Activated T-helper 1 cell treated with anti-CD3 and anti-CD28 coated beads, Interleukin-12 subunit alpha, Interleukin-12 subunit beta, Interleukin-2, Interleukin-4 antibody, amounts not matched to agents 30 ng/mL and 10 ng/mL and 1 ng/mL, durations not matched to agents 14 hours and 24 hours and 36 hours (primary cell): ENCODE measurements at places on chromosomes 16 and 17. TPM values are rescaled to one million over a fixed set of nuclear protein-coding genes. Genes with fewer than 3 reads are reported as not detected.

Gene TOP2A
- 161 and 174 TPM in 2 replicates for total RNA-seq

Gene FN3K
- total RNA-seq = 1.9 and 2.7 TPM in 2 replicates

- DNase-seq = no peak
- no peaks in the 10 kb centered on the region for H3K36me3 ChIP-seq
- peaks cover 3% of the 10 kb centered on the region for H3K27me3 ChIP-seq
- peaks cover 24% of the 10 kb centered on the region for H3K4me1 ChIP-seq
- H3K27ac ChIP-seq = no peak overlapping the region
These were observed 14.0 kb downstream of the YPEL2 start for GRCh38 chr17:59345476-59345875.

DNA sequence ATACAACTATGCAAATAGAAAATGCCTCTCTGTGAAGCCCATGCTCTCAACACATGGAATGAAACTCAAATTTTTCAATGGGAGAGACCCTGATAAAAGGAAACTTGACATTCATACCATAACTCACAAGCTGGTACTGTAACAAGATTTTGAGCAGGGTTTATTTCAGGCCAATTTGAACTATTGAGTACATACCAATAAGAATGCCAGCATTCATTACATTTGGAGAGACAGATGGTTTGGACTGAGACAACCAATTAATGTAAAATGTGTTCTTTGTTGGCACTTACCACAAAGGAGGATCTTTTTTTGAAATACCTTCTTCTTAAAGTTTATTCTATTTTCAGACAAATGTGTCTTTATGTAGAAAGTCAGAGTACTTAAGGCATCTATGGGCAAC lies 1357.0 kb upstream of the GOT2 start:
- H3K4me3 ChIP-seq = no peak overlapping the region
- no peaks in the 10 kb centered on the region for H3K4me1 ChIP-seq
- no peaks in the 10 kb centered on the region for H3K36me3 ChIP-seq

GRCh38 chr16:55207693-55208428 lies 116.1 kb upstream of the IRX6 start:
- peaks cover 2% of the 10 kb centered on the region for H3K27me3 ChIP-seq
- DNase-seq = no peak
- H3K36me3 ChIP-seq = no peaks in the 10 kb centered on the region
